ENCODE measurements at places on chromosomes 7 and 10. TPM values are rescaled to one million over a fixed set of nuclear protein-coding genes. Genes with fewer than 3 reads are reported as not detected.

GRCh38 chr7:416761-417624 is 102.7 kb downstream of the PDGFA start:
- H3K27ac ChIP-seq: no peak overlapping the region
- peaks cover 3% of the 10 kb centered on the region for H3K36me3 ChIP-seq
- no peak for DNase-seq
- H3K4me3 ChIP-seq: no peak overlapping the region
- no peaks in the 10 kb centered on the region for H3K27me3 ChIP-seq

- no peaks in the 10 kb centered on the region for H3K4me1 ChIP-seq
- no peaks in the 10 kb centered on the region for H3K36me3 ChIP-seq
- H3K4me3 ChIP-seq: no peak overlapping the region
- H3K27ac ChIP-seq: no peak overlapping the region
Measured at GRCh38 chr10:66832781-66833422, 92.9 kb upstream of the LRRTM3 start.

- H3K27ac ChIP-seq: peak overlapping the region; percentile 93
- peaks cover 57% of the 10 kb centered on the region for H3K4me1 ChIP-seq
- no peaks in the 10 kb centered on the region for H3K27me3 ChIP-seq
- peak overlapping the region; percentile 93 for H3K4me3 ChIP-seq
- peak; percentile 38 for DNase-seq
Measured at GRCh38 chr10:89702121-89702480, 711 bp downstream of the KIF20B start.

TMEM213 gene
- not detected for total RNA-seq

- no peak overlapping the region for H3K4me3 ChIP-seq
- H3K36me3 ChIP-seq: no peaks in the 10 kb centered on the region
- H3K4me1 ChIP-seq: no peaks in the 10 kb centered on the region
- H3K27me3 ChIP-seq: no peaks in the 10 kb centered on the region
- H3K27ac ChIP-seq: no peak overlapping the region
Measured at GRCh38 chr10:5117026-5117425, 22.8 kb downstream of the AKR1C3 start.

DNA sequence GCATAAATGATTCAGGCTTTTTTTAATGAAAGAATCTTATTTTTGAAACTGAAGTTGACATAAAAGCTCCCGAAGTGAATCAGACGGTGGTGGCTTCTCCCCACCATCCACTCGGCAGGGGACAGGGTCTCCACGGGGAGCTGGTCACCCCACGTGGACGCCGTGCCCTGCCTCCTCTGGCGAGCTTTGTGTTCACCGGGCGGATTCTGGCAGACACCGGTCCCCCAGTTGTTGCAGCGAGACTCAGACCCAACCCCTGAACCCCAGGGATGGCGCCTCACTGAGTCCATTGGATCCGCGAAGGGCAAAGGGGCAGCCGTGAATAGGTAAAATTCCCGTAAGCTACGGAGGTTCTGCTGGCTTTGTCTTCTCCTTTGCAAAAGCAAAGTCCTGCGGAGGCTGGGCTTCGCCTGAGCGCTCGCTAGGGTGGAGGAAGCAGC is 38.4 kb downstream of the PTPRN2 start:
- no peak for DNase-seq
- H3K4me3 ChIP-seq: no peak overlapping the region
- no peak overlapping the region for H3K27ac ChIP-seq
- H3K36me3 ChIP-seq: no peaks in the 10 kb centered on the region

DNA sequence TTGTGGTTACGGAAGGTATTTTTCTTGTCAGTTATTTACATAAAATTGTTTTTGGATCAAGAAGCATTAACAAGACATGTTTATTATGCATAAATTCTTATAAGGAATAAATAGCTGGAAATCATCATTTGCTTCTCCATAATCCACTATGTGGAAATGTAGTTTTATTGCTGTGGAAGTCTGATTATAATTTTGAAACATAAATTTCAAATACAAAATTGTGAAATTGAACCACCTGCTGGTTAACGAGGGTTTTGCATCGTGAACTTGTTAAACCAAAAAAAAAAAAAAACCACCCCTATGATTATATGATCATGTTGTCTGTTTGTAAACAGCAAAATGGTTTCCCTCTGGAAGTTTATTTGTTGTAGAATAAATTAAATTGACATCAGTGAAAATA is 25.9 kb downstream of the ABRAXAS2 start:
- peaks cover 10% of the 10 kb centered on the region for H3K36me3 ChIP-seq
- no peaks in the 10 kb centered on the region for H3K27me3 ChIP-seq
- H3K27ac ChIP-seq: no peak overlapping the region
- DNase-seq: no peak
